Stimulated activated CD4-positive, alpha-beta T cell treated with anti-CD3 and anti-CD28 coated beads, Interleukin-12 subunit alpha, Interleukin-12 subunit beta, amount 100 ng/mL, for 48 hours (primary cell): ENCODE measurements at places on chromosomes 3 and 15.

- DNase-seq, result no peak
Observed at GRCh38 chr15:31905054-31905453, 125.3 kb upstream of the CHRNA7 start.

DNA sequence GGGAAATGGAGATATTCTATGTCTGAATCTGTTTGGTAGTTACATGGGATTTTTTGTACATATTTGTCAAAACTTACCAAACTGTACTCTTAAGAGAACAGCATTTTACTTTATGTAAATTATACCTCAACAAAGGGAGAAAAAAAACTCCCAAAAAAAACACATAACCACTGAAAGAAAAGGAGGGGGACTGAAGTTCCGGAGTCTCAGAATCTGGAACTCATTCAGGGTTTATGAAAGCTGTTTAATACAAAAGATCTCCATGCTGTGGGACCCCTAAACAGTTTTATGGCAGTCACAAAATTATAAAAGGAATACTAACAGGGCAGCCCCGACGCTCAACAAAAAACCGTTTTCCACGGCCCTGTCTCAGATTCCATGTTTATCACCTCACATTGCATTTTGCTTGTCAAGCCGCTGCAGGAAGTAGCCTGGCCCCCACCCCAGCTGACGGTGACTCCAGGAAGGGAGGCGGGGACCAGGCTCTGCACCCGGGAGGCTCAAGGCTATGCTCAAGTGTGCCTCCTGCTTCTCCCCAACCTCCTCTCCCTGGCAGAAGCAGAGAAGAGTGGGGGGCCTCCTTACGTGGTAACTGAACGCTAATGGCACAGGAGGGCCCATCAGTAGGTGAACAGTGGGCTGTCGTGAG is 29.3 kb downstream of the RFT1 start:
- no peak for DNase-seq

- no peak for DNase-seq
Observed at GRCh38 chr15:37031198-37031597, 69.2 kb downstream of the MEIS2 start.

DNA sequence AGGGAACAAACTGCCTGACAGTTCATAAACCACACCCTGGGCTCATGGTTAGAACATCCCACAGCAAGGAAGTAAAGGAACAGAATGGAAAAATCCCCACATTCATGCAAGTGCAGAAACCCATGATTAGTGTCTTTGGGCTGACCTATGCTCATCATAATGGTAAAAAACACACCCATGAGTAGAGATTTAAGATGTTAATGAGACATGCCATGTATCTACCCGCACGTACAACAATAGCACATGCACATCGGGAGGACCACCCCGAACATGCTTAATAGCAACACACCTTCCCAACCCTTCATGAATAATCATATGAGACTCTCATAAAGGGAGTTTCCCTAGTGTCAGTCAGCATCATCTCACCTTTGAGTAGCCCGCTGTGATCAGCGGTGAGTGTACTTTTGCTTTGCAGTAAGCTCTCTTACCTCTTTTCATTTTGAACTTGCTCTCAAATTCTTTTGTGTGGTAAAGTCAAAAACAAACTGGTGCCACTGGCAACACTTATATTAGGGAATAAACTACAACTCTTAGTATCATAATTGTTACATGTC is 23.2 kb downstream of the ZBED2 start:
- DNase-seq, result no peak

GRCh38 chr3:34016925-34017587 is 218.6 kb downstream of the PDCD6IP start:
- no peak for DNase-seq
